ENCODE measurements at places on chromosomes 3 and 15.

- H3K27ac ChIP-seq: no peak overlapping the region
- DNase-seq: no peak
- H3K4me1 ChIP-seq: peaks cover 24% of the 10 kb centered on the region
- H3K4me3 ChIP-seq: no peak overlapping the region
- H3K36me3 ChIP-seq: no peaks in the 10 kb centered on the region
Observed at GRCh38 chr3:65018801-65019200, 331.0 kb upstream of the ADAMTS9 start.

GRCh38 chr15:84917452-84917851, 33.0 kb downstream of the SLC28A1 start:
- H3K4me3 ChIP-seq: no peak overlapping the region
- H3K4me1 ChIP-seq: peaks cover 22% of the 10 kb centered on the region
- DNase-seq: no peak
- H3K27ac ChIP-seq: no peak overlapping the region
- H3K27me3 ChIP-seq: no peaks in the 10 kb centered on the region

DNA sequence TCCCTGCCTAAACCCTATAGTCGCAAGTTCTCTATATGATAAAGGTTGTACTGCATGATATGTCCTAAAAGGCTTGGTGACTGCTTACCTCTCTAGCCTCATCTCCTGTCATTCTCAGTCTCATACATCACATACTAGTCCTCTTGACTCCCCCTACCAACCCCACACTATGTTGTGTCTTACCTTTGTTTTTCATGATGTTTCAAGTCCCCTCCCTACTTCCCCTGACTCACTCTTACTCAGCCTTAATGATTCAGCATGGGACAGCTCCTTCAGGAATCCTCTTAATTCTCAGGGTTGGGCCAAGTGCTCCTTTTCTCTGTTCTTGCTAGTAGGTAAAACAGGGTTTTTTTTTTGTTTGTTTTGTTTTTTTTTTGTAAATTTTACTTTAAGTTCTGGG, 49.6 kb downstream of the SLMAP start:
- no peaks in the 10 kb centered on the region for H3K36me3 ChIP-seq
- no peak overlapping the region for H3K27ac ChIP-seq
- H3K27me3 ChIP-seq: no peaks in the 10 kb centered on the region
- H3K4me3 ChIP-seq: no peak overlapping the region
- H3K4me1 ChIP-seq: peaks cover 41% of the 10 kb centered on the region
- no peak for DNase-seq

- no peak for DNase-seq
- H3K27ac ChIP-seq: no peak overlapping the region
- no peaks in the 10 kb centered on the region for H3K36me3 ChIP-seq
Observed at GRCh38 chr3:135140591-135140990, 345.5 kb downstream of the EPHB1 start.

GRCh38 chr15:77738441-77739302, 106.0 kb upstream of the LINGO1 start:
- H3K27ac ChIP-seq: no peak overlapping the region
- H3K4me3 ChIP-seq: no peak overlapping the region
- H3K27me3 ChIP-seq: peaks cover 25% of the 10 kb centered on the region
- DNase-seq: no peak
- H3K36me3 ChIP-seq: no peaks in the 10 kb centered on the region

- H3K4me3 ChIP-seq: no peak overlapping the region
- no peaks in the 10 kb centered on the region for H3K27me3 ChIP-seq
- no peak overlapping the region for H3K27ac ChIP-seq
- no peak for DNase-seq
- peaks cover 7% of the 10 kb centered on the region for H3K4me1 ChIP-seq
Observed at GRCh38 chr3:43335799-43336198, 49.5 kb downstream of the SNRK start.

DNA sequence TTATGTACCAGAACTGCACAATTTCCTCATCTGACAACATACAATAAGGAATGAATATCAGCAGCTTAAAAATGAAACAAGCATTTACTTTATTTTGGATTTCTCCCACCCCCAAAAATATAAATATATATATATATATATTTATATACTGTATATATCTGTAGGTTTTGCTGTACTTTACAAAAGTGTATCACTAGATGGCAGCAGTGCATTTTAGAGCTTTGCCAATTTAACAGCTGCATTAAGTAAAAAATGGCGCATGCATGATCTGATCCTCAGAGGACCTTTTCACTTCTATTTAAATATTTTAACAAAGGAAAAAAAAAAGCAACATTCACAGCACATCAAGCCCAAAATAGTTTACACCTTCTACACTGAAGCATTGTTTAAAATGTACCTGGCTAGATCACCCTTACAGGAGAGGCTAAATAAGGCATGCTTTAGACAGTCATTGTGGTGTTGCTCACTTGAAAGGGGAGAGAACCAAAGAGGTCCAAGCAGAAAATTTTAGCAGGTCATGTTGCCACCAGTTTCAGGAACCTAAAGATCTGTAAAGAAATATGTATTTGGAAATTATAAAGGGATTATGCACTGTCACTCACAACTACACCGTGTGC, 72.6 kb downstream of the NPTN start:
- no peak for DNase-seq
- no peak overlapping the region for H3K27ac ChIP-seq
- H3K27me3 ChIP-seq: no peaks in the 10 kb centered on the region
- no peak overlapping the region for H3K4me3 ChIP-seq
- H3K36me3 ChIP-seq: peaks cover 88% of the 10 kb centered on the region
- H3K4me1 ChIP-seq: peaks cover 12% of the 10 kb centered on the region

Measured in sigmoid colon (tissue), 7 donors.